ENCODE measurements at places on chromosomes 13 and 19.

DNA sequence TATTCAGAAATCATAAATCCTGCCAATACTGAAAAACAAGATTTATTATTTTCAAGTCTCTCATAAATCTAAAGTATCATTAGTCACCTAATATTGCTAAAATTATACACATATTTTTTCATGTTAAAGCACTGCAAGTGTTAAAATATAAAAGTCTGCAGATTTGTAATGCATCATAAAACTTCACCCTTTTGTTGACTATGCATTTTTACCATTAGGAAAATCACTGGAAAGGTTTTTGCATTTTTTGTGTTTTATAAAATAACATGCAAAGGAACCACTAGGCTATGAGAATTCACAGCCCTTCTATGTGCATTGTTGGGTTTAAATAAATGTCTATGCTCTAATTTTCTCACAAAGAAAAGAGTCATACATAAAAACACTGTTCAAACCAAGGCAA, 407.3 kb downstream of the DACH1 start:
- no peak for DNase-seq

DNA sequence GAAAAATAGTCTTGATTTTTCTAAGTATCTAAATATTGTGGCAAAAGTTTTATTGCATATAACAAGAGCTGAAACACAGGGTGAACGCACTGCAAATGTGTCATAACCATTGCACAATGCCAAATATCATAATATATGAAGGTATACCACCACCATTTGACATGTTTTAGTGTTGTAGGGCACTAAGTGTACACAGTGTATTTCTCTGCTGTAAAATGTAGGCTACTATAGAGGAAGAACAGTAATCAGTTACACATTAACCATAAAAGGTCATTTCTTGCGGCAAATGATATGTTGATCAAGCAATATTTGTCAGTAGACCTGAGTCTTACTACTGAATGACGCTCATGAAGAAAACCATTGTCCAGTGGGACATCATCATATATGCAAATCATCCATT, 18.3 kb upstream of the KLF5 start:
- DNase-seq: no peak

DNA sequence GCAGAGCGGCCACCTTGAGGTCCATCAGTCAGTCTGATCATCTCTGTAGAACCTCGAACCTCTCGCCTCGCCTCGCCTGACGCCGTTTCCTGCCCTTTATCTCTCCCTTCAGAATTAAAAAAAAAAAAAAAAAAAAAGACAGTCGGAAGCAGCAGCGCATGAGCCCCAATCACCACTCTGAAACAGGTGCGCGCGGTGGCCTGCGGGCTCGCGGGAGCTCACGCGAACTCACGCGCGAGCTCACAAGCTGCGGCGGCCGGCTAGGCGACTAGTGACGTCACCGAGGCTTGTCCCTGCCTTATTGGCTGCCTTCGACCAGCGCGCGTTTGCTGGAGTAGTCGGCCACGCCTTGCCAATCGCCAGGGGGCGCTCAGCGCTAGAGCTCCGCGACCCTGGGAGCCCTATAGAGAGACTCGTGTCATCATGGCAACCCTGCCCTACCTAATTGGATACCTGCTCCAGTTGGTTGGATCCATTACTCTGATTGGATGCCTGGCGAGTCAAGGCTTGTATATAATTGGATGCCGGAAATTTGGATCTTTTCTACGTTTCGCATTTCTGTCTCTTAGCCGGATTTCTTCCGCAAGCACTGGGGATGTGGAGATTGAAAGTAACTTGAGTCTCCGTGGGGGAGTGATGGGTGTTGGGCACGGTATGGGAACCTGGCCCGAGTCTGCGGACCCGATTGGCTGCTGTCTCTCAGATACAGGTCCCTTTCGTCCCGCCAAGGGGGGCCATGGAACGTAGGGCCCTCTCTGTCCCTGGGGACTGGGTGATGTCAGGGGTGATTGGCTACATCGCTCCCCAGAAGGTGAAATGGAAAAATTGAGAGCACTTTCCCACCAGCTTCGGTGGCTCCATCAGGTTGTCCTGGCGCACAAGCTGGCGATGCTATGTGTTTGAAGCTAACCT, 31.6 kb downstream of the SYT3 start:
- DNase-seq: peak; percentile 10

DNA sequence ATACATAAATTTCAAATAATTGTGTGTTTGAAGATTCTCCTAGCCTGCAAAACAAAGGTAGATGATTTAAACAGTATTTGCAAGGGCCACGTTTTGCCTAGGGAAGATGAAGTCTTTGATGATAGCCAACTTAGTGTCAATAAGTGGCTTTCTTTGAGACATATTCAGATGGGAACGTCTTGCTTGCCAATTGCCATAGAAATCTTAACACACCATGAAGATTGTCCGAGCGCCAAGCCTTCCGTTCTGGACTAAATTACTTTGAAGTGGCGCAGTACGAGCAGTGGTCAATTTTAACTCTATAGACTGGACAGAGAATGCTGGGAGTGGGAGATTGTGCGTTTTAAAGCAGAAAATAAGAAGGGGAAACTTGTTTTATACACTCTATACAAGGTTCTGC, 9.9 kb downstream of the ZIC5 start:
- DNase-seq: no peak

DNA sequence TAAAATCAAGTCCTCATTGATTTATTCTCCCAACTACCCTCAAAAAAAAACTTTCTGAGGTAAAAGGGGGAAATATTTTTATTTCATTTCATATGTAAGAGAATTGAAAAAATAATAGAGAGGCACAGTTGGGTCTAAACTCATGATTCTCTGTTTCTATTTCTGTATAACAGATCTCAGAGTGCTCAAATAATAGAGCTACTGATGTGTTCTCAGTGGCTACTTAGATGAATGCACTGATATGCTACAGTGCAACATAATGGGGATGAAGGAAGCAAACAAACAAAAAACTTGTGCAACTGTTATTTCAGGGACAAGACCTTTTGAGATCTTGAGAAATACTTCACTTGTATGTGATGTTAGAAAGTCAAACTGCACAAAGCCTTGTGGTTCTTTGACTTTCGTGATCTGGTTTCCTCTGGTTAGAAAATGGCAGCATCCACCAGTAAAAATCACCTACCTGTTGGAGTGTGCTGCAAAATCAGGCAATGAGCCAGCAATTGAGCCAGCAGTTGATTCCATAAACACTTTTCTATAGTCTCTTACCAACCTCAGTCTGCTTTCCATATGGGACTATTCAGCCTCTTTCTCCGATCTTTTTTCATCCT, 9.7 kb upstream of the DACH1 start:
- DNase-seq: no peak

GRCh38 chr13:48731001-48731658, 77.4 kb downstream of the CYSLTR2 start:
- DNase-seq: peak; percentile 89

- DNase-seq: no peak
These were observed 306.2 kb downstream of the ATP8A2 start for GRCh38 chr13:25677956-25678355.

Data from epithelial cell of esophagus (primary cell).